ENCODE measurements at places on chromosomes 3 and 15.

- DNase-seq: peak; percentile 50
Measured at GRCh38 chr15:43903864-43904290, 77.1 kb downstream of the WDR76 start.

GRCh38 chr3:108608750-108609149 lies 19.2 kb downstream of the DZIP3 start:
- DNase-seq: no peak

GRCh38 chr15:91942720-91943394 lies 89.3 kb downstream of the SLCO3A1 start:
- no peak for DNase-seq

- no peak for DNase-seq
Measured at GRCh38 chr3:11221818-11222415, 50.3 kb upstream of the ATG7 start.

DNA sequence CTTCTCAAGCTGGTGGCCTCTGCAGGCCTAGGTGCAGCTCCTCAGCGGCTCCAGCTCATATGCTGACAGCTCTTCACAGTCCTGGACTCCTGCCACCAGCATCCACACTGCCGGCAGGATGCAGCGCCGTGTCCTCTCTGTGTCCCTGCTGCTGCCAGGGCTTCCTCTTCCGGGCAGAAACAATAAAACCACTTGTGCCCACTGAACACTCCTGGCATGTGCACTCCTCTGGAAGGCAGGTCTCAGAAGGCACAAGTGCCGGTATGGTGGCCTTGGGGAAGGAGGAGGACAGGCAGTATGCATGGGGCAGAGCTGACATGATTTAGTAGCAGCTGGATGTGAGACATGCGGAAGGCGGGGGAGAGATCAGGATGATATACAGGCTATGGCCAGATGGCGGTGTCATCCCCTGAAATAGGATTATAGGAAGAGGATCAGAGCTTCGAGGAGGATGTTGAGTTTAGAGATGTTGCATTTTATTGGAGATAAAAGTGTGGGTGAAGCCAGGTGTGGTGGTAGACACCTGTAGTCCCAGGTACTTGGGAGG lies 7.5 kb upstream of the MAN2A2 start:
- no peak for DNase-seq

GRCh38 chr15:93372208-93372864 lies 283.3 kb upstream of the RGMA start:
- no peak for DNase-seq

DNA sequence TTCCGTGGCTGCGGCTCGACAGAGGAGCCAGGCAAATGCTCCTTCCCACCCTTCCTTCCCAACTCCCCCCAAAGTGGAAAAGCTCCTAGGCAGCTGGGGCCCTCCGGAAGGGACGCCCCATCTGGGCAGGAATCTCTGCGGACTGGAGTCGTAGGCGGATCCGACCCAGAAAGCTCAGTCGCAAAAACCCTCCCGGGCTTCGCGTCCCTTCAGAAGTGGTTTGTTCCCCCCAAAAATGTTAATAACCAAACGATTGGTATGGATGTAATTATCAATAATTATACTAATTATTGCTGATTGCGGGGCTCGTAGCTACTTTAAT lies 3.8 kb downstream of the RNU6-1 start:
- DNase-seq: no peak

DNA sequence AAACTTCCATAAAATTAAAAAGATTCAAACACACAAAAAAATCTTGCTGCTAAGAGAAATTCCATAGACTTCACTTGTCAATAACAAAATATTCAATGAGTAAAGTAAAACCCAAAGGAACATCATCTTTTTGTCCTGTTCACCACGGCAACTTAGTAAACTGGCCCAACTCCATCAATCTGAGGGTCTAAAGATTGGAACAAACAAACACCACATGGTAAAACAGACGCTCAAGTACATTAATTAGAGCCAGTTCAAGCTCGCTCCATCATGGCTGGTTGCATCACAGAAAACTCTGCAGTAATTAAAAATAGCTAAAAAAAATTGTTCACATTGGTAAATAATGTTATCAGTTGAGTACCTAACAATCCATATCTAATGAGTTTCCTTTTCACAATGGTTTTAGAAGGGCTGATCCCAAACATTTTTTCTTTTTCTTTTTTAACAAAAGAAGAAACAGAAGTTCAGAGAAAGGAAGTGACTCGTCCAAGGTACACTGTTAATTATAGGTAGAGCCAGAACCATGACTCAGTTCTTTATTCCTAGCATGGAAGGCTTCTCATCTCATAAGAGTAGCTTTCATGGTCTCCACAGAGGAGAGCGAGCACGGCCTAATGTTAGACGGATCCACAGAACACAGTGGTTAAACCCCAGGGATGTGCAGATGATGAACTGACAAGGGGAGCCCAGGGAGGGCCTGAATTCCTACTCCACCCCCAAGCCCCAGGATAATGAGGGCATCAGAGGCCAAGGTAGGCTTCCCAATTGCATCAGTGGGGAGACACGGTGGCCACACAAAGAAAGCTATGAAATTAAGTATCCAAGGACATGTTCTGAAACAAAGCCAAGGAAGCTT lies 79.2 kb upstream of the ARHGEF3 start:
- DNase-seq: no peak

GRCh38 chr3:101061312-101061711 lies 68.1 kb upstream of the ABI3BP start:
- no peak for DNase-seq

DNA sequence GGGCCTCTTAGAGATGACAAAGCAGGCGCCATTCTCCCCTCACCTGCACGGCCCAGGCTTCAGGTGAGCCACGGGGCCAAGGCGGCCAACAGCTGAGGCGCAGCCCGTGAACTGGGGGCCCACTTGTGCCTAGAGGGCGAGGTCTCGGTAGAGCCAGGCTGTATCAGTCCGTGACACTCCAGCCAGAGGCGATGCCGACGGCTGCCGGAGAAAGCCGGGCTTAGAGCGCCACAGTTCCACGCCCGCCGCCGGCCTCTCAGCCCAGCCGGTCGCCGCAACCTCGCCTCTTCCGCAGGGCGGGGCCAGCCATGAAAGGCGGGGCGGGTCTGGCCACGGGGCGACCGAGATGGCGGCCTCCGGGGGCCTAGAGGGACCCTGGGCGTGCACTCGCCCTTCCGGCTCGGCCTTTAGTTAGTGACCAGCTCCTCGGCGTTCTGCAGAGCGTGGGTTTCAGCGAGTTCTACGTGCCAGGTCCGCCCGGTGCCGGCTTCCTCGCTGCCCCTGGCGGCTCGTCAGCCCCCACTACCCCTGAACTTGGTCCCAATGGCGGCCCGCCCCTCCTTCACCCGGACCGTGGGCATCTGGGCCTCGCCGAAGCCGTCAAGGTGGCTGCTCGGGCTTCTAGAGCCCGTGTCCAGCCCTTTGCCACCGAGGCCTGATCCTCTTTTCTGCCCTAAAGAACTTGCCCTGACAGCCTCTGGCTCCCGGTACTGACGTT lies at the start of gene ZNF621:
TSS of gene ZNF621 (plus strand) at position 393 of the 718 bp plus-strand sequence. CDS start 881 bp downstream, outside the sequence.
- DNase-seq: peak; percentile 88

DNA sequence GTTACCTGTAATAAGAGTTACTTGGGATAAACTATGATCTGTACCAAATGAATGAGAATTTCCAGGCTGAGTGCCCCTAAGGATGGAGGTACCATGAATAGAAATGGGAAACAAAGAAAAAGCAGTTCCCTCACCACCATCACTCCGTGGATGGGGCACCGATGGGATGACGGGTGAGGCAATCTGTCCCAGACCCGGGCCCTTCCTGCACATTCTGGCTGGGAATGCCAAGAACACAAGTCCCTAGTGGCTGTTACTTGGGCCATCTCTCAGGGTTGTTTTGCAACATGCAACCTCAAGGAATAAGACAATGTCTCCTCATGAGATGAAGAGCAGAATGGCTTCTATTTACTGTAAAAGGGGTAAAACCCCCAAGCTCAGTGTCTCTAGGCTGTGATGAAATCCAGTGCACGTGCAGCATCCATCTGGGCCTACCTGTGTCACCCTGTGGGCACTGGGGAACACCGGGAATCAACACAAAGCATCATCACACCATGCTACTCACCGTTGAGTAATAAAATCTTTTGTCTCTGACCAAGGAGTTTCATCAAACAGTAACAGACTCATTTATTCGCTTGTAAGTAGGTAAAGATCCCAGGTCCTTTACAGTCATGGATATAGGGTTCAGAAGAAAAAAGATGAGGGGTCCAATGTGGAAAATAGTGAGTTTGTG lies 22.3 kb downstream of the GNB4 start:
- DNase-seq: no peak

GRCh38 chr15:42064271-42064670 lies 30.1 kb downstream of the PLA2G4D start:
- DNase-seq: no peak

GRCh38 chr3:101689286-101689685 lies 2.8 kb upstream of the RPL24 start:
- no peak for DNase-seq

DNA sequence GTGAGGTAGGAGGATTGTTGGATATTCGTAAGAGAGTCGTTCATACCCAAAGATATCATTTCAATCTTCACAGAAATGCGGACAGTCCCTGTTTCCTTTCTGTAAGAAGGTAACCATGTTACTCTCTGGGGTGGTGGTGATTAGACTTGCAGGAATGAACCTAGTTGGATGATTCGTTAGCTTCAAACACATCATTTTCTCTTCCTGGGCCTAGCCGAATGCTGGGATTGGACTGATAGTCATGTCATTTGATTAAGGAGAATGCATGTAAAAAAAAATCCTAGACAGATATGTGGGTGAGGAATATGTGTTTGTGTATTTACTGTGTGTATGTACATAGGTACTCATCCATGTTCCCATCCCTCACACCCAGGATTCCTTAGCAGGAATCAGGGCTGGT lies 12.4 kb downstream of the SLCO3A1 start:
- DNase-seq: no peak

- no peak for DNase-seq
Measured at GRCh38 chr3:111607240-111607920, 12.2 kb upstream of the ZBED2 start.

- no peak for DNase-seq
Measured at GRCh38 chr3:128071771-128072453, 19.7 kb downstream of the SEC61A1 start.

- DNase-seq: no peak
Measured at GRCh38 chr3:161557445-161558150, 61.0 kb downstream of the OTOL1 start.

GRCh38 chr3:127589600-127590281 lies 792 bp downstream of the TPRA1 start:
- DNase-seq: no peak

DNA sequence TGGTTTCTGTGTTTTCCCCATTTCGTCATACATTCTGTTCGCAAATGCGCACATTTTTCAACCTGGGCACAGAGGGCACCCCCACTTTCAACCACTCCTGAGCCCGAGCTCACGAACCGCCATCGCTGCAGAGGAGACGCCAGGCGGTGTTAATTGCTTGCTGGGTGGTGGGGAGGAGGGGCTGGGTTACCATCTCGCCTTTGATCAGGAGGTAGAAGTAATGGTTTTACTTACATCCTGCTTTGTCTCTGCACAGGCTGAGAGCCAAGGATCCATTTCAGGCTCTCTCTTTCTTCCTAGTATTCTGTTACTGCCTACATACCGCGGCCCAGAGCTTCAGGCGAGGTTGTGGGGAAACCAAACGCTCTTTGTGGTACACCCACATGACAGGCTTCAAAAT lies 177.3 kb upstream of the WNT5A start:
- DNase-seq: no peak

GRCh38 chr3:194485468-194485880 lies 1.3 kb downstream of the ATP13A3 start:
- DNase-seq: peak; percentile 27

- no peak for DNase-seq
Measured at GRCh38 chr3:76942101-76942500, 97.8 kb upstream of the ROBO2 start.

DNA sequence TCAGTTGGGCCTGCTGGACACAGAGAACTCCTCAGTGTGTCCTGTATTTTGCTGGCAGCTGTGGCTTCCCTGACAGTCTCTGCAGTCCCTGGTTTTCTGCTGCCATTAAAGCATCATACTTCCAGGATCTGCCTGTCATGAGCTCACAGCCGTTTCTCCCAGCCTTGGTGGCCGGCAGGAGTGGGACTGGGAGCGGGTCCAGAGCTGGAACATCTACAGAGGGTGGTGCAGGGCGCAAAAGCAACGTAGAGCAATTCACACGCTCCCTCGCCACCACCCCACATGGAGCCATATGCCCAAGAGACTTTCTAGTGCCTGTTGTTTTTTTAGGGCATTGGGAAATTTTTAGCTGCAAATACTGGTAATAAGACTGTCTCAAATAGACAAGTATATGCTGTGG lies 33.6 kb downstream of the ABTB1 start:
- no peak for DNase-seq

DNA sequence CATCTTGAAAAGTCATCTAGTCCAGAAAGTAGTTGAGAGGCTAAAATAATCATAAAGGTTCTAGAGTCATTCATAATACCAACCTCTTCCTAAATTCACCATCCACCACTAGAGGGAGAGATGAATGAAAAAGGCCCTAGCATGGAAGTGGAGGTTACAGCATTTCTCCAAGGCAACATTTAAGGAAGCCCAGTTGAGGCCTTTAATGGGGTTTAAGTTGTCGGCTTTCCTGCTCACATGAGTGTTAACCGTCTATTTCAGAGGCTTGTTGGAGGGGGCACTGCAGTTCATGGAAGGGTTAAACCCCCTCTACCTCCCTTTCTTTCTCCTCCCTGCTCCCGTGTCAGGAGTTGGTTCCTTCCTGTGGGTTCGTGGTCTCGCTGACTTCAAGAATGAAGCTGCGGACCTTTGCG lies 3.8 kb upstream of the SLCO3A1 start:
- DNase-seq: peak; percentile 24

- DNase-seq: no peak
Measured at GRCh38 chr15:77812664-77813063, 180.0 kb upstream of the LINGO1 start.

GRCh38 chr3:184693011-184693975 lies 18.6 kb downstream of the MAGEF1 start:
- no peak for DNase-seq

DNA sequence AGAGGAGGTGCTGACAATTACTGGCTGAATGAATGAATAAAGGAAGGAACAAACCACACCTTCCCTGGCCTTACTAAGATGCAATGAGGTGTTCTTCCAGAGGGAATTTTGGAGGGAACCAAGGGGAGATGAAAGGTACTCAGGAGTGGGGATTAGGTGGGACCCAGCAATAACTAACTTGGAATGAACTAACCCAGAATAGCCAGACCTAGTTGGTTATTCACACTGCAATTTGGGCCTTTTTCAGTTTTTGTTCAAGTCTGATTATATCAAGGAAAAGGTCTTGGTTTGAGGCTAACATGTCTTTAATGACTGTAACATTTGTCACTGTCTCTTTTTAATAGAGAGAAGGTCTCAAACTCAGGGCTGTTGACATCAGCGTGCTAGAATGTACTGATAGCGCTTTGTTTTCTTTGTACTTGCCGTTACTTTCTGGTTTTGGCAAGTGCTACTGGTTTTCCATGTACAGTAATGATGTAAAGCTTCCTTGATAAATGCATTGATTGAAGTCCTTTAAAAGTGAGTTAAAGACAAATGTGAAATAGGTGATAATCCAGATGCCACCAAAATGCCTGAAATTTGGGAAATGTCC lies 3.2 kb upstream of the PLXND1 start:
- DNase-seq: no peak

DNA sequence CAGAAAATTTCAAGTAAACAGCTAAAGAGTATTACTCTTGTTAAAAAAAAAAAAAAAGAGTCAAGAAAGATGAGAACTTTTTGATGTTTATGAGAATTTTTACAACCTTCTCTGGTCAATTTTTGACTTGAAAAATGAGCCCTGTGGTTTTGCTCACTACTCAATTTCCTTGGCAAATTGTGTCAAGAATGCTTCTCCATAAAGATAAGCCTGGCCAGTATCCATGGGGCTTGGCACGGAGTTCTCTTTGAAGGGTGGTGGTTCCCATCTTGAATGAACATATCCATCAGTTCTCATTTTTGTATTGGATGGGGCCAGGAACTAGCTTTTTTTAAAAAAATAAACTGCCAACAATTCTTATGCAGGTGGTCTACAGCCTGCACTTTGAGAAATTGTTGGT lies 179.9 kb downstream of the RYR3 start:
- no peak for DNase-seq

Data from 8988T (cell line).